ENCODE measurements at places on chromosomes 2 and 18. TPM values are rescaled to one million over a fixed set of nuclear protein-coding genes. Genes with fewer than 3 reads are reported as not detected.

The ZNF512 gene
- 19.4 TPM for total RNA-seq

The SPC25 gene
- 20.1 TPM for total RNA-seq

The GPR45 gene
- total RNA-seq, result not detected

The LHCGR gene
- not detected for total RNA-seq

The MTCL1 gene
- total RNA-seq, result 73.7 TPM
